ENCODE measurements at places on chromosomes 2 and 18.
A peak's percentile ranks its signal among the peaks of the same experiment; 100 is the strongest.

DNA sequence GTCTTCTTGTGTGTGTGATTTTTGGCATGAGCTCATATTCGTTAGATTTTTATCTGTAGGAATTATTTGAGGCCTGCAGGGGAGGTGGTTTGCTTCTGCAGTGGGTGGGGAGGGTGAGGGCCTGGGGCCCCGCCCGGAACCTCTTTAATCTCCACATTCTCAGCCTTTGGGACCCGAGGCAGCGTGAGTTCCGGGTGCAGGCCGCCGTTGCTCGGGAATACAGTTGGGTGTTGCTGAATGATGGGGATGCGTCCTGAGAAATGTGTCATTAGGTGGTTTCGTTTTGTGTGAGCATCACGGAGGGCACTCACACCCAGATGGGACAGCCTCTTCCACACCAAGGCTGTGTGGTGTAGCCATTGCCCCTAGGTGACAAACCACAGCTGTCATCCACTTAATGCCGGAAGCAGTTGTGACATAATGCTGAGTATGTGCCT is 13.7 kb upstream of the GAL3ST2 start:
- DNase-seq, result peak; percentile 58

- DNase-seq, result no peak
Observed at GRCh38 chr2:181457741-181458425, 697 bp downstream of the ITGA4 start.

- no peak for DNase-seq
Observed at GRCh38 chr2:12970861-12971260, 254.1 kb downstream of the TRIB2 start.

DNA sequence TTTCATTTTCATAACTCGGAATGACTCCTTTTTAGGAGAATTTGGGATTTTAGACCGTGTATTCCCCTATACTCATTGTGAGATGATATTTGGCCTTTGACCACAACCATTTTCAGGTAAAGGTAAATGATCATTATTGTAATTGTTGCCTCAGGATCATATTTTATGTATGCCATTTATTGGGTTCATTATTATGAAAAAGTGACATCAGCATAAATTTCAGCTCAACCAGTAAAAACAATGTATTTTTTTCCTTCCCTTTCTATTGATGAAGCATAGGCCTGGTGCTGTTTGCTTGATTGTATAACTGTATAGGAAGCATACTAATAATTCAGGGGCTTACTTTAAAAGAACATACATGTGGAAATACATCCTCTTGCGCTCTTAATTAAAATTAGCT is 832.9 kb upstream of the FANCL start:
- no peak for DNase-seq

DNA sequence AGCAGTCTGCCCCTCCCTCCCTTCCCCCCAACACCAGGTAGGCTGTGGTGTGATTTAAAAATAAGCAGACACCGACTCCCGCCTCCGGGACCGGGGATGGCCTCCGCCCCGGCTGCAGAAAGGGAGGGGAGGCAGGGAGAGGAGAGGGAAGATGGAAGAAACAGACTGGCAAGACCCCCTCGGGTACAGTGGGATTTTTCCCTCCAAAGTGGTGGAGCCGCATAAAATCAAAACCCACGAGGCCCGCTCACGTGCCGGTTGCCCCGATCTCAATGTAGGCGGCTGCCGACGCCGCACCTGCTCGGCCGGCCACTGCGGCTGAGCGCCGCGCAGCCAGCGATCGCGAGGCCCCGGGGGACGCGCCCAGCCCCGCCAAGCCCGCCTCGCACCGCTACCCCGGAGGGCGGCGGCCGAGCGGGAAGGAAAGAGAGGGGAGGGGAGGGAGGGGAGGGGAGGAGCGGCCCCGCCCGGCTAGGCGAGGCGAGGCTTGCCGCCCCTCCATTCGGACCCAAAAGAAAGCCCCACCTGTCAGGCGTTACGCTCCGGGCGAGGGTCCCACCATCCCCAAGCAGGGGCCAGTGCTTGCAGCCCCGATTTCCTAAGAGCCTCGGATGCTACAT is 811 bp downstream of the ADD2 start:
- no peak for DNase-seq

- no peak for DNase-seq
Observed at GRCh38 chr2:214034417-214034816, 376.4 kb upstream of the VWC2L start.

GRCh38 chr18:24534737-24535136 is 74.3 kb downstream of the HRH4 start:
- DNase-seq, result no peak

DNA sequence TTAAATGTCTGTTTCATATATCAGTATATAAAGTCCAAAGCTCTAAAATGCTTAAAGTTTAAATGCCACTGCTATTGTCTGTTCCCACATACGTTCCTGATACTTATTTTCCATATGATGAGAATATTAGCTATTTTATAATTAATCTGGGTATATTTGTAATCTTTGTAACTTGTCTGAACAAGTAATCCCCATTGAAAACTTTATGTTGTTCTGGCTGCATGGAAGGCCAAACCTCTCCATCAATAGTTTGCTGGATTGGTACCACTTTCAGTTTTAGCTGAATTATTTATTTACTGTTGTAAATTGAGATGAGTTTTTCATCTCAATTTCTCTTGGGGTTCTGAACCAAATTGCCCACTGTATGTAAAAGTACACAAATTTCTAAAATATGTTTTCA is 1.5 kb downstream of the MBD5 start:
- no peak for DNase-seq

All from stimulated activated CD8-positive, alpha-beta memory T cell treated with anti-CD3 and anti-CD28 coated beads, Interleukin-2, amount 100 ng/mL, for 1 hour (primary cell).